ENCODE measurements at places on chromosomes 7 and 10. TPM values are rescaled to one million over a fixed set of nuclear protein-coding genes. Genes with fewer than 3 reads are reported as not detected.

The TRPV5 gene
- not detected for total RNA-seq

DNA sequence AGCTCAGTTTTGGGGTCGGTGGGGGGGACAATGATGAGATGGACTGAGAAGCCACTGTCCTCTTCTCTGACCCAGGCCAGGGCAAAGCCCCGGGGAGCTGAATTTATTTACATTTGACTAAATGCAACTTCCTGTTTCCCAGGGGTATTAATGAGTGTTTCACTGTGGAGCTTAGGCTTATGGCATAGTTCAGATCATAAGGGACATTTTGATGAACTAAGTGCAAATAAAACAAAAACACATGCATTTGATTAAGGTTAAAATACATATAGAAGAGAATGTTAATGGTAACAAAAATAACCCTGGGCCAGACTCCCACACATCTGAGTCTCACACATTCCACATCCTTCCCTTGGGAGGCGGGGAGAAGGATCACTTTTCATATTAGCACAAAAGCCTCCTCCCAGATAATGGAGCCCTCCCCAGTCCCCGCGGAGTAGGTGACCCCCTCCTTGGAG is 320.6 kb downstream of the FRMD4A start:
- no peak for DNase-seq

- no peak for DNase-seq
These were observed 82.7 kb upstream of the C1GALT1 start for GRCh38 chr7:7099584-7100014.

The GPR37 gene
- not detected for total RNA-seq

DNA sequence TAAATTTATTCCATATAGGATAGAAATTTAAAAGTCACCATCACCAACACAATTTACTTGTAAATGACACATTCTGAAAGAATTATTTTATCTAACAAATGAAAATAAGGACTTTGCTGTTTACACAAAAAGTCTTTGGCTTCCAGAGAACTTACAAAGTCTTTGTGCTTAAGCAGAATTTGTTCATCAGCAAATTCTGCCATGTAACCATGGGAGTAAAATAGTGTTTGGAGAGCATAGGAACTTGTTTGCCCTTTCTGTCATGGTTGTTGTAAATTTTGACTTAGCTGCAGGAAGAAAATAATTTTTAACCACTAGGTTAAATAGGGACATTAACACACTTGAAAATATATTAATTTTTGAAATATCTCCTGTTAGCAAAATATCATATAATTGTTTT is 15.2 kb downstream of the FGL2 start:
- DNase-seq: no peak

The LIPJ gene
- not detected for total RNA-seq

GRCh38 chr7:6419310-6419773 is 28.4 kb downstream of the DAGLB start:
- DNase-seq: no peak

The PRKCQ gene
- total RNA-seq: not detected
